PC-3 (cell line): ENCODE measurements at places on chromosomes 12 and 14. TPM values are rescaled to one million over a fixed set of nuclear protein-coding genes. Genes with fewer than 3 reads are reported as not detected.
A peak's percentile ranks its signal among the peaks of the same experiment; 100 is the strongest.

Gene TAS2R31
- total RNA-seq: 0.55 and 0.75 TPM in 2 replicates

Gene INHBE
- total RNA-seq: not detected in 2 replicates

Gene SPIC
- total RNA-seq: not detected in 2 replicates

Gene HAL
- total RNA-seq: 0.23 and 1.5 TPM in 2 replicates

Gene RFLNA
- not detected in 2 replicates for total RNA-seq

Gene FIGNL2
- not detected in 2 replicates for total RNA-seq

Gene SLIRP
- total RNA-seq: 904 and 934 TPM in 2 replicates

Gene DLK1
- total RNA-seq: not detected in 2 replicates

Gene REP15
- 1.6 and 2.4 TPM in 2 replicates for total RNA-seq

Gene PROX2
- total RNA-seq: not detected in 2 replicates

- DNase-seq: no peak
Measured at GRCh38 chr14:61051051-61051450, 70.0 kb downstream of the SLC38A6 start.

DNA sequence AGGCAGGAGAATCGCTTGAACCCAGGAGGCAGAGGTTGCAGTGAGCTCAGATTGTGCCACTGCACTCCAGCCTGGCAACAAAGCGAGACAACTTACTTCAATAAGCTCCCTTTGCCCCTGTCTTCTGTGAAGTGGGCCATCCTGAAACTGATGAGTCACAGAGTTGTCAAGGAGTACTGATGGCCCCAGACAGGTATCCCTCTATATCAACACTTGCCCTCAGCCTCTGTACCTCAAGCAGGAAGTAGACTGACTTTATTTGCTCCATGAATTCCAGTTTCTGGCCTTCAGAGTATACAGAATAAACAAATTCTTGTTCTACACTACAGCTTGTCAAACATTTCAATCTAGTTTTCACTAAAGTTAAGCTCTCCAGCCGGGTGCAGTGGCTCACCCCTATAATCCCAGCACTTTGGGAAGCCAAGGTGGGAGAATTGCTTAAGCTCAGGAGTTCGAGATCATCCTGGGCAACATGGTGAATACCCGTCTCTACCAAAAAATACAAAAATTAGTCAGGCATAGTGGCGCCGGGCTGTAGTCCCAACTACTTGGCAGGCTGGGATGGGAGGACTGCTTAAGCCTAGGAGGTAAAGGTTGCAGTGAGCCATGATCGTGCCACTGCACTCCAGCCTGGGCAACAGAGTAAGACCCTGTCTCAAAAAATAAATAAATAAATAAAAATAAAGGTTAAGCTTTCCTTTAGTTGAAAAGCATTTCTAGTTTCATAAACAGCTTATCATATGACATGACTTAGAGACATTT is 16.4 kb upstream of the LRP10 start:
- peak; percentile 52 for DNase-seq

GRCh38 chr14:29682789-29683188 is 244.9 kb downstream of the PRKD1 start:
- DNase-seq: no peak

GRCh38 chr14:64734990-64735389 is 30.8 kb downstream of the PLEKHG3 start:
- no peak for DNase-seq

DNA sequence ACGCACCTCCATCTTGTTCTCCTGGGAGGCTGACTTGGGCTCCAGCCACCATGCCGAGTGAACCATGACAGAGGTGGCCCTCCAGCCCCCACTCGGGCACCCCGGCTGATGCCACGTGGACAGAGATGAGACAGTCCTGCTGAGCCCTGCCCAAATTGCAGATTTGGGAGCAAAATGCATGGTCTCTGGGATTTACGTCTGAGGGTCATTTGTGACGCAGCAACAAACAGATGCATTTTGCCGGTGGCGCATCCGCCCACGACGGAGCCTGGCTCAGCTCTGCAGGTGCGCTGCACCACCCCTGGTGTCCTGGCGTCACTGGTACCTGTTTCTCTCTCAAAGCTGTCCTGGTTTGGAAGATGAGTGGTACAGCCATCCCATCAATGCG is 31.1 kb upstream of the INF2 start:
- no peak for DNase-seq

DNA sequence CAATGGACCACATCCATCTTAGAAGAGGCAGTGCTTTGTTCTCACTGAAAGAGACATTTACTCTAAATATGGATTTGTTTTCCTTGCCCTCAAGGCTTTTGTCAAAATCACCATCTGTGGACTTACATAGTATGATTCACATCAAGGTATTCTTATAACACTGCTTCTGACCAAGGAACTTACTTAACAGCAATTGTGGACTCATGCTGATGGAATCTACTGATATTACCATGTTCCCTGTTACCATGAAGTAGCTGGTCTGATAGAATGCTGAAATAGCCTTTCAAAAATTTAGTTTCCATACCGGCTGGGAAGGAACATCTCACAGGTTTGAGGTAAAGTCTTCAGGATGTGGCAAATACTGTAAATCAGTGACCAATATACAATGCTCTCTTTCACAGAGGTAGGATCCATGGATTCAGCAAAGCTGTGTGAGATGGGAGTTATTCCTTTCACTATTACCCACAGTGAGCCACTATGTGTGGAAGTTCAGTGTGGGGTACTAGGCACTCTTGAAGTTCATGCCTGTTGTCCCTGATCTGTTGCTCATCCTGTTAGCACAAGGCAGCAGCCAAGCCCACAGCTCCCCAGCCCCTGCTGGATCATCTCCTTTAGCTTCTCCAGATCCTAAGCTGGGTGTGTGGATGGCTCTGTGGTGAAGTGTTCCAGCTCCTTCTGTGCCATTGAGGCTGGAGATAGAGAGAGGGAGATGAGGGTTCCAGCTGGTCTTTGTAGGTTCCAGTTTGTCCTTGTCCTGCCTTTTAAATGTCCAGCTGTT is 126.4 kb downstream of the ATP23 start:
- DNase-seq: peak; percentile 97

DNA sequence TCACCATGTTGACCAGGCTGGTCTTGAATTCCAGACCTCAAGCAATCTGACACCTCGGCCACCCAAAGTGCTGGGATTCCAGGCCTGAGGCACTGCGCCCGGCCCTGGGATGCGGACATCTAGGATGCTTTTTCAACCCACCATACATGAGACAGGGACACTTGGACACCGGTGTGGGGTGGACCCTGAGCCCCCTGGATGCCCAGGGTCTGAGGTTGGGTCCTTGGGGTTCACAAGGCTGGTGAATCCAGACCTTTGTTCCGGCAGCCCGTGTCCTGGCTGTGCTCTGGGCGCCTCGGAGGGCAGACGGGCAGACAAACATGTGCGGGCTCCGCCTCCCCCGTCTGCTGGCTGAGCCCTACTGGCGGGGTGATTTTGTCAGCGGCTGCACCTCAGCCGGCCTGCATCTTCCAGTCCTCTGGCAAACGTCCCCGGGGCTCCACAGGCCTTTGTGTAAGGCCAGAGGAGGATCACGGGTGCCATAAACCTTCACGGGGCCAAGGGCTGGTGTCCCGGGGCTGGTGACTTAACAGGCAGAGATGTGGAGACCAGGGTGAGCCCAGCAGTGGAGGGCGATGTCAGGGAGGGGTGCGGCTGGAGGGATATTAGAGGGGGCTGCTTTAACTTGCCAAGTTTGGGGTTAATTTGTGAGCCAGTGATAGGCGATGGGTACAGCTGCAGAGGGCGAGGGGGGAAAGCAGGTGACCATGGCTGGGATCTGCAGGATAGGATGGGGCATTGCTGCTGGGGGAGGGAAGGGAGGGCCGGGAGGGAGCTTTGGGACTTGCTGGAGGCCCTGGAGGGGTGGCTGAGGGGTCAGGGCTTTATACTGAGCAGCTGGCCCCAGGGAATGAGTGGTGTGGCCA is 5.8 kb downstream of the ASPG start:
- no peak for DNase-seq

DNA sequence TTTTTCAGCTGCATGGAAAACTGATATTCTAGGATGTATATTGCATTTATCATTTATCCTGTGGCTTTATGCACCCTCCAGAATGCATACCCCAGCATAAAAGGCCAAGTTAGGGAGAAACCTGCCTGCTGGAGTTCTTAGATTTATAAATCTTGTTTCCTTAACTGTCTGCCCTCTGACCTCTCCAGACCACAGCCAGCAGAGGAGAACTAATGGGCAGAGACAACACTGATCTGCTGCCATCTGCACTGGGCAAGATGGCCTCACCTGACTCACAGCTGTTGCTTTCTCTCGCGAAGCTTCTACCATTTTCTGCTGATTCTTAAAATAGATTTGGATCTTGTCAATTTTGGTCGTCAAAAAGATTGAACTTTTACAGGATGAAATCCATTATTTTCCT is 65.8 kb downstream of the PPP2R5C start:
- DNase-seq: no peak

- DNase-seq: no peak
Measured at GRCh38 chr14:52269982-52270381, 2.5 kb downstream of the PTGDR start.

GRCh38 chr12:15278816-15279658 is 43.3 kb upstream of the PTPRO start:
- DNase-seq: peak; percentile 88
